ENCODE measurements at places on chromosomes 6 and 20.

DNA sequence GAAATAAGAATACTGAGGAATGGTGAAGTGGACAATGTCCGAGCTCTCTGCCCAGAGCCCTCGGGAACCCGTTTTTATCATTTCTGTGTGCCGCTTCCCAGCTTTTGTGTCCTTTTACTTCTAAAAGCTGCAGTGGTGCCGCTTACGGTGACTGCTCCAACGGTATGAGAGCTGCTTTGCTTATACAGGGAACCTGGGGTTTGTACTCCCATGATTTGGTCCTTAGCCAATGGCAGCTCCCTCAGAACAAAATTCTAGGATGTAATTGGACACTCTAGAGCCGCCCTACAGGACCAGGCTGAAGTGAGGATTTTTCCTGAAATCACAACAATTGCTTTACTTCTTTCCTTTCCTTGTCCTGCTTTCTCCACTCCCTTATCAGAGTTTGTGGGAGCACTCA, 24.2 kb upstream of the PCSK2 start:
- DNase-seq, result no peak

GRCh38 chr6:134293659-134294161, 24.2 kb downstream of the SGK1 start:
- DNase-seq, result no peak

DNA sequence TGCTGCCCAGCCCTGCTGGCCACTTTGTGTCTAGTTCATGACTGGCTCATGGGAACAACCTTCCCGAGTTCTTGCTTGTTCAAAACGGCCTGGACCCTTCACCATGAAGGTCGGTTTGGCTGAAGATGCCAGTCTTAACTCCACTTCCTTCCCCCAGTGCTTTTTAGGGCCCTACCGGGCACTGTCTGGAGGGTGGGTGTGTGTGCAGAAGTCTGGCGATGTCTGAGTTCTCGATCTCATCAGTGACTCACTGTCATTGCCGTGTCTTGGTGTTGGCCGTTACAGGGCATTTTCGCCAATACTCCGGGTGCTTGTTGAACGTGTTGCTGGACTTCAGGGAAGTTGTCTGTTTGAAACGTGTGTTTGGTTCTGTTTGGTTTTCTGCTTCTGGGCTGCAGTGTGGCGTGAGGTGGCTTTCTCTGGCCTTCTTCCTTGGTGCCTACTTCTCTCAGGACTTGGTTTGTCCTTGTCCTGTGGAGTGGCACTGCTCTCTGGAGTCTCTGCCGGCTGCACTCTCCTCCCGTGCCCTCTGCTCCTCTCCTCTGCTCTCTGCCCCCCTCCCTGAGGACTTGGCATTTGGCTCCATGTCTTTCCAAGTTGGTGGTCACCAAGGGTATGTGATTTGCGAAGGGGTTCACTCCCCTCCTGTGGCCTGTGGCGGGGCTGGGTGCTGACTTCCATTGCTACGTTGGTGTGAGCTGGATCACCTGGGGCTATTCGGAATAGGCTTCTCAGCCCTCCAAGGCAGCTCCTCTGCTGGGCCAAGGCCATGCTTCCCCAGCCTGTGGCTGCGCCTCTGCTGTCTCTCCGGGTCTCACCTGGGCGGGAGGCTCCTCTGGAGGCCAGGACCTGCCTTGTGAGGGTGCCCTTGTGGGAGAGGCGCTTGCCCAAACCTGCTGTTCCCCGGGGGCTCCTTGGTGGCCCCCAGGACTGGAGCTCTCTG, 38.2 kb downstream of the PYGB start:
- DNase-seq, result no peak

GRCh38 chr6:34223956-34224940, 12.4 kb upstream of the HMGA1 start:
- DNase-seq, result peak; percentile 92

DNA sequence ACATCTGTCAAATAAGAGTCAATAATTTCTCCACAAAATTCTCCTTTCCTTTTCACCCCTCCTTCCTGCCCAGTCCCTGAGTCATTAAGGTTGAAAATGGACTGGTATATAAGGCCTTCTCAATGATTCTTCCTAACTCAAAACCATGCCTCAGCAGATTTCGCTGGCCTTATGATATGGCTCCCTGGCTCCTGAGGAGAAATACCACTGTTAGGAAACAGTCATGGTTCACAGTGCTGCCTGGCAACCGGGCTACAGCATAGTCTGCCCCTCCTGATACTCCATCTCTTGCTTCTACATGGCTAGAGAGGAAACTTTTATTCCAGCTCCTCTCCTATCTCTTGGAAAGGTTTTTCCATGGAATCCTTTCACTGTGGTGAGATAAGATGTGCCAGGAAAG, 4.7 kb downstream of the UBE2J1 start:
- no peak for DNase-seq

Data from fibroblast of gingiva (primary cell).